ENCODE measurements at places on chromosomes 2 and 18.

GRCh38 chr2:23385351-23385747 lies 370 bp downstream of the KLHL29 start:
- DNase-seq, result no peak

DNA sequence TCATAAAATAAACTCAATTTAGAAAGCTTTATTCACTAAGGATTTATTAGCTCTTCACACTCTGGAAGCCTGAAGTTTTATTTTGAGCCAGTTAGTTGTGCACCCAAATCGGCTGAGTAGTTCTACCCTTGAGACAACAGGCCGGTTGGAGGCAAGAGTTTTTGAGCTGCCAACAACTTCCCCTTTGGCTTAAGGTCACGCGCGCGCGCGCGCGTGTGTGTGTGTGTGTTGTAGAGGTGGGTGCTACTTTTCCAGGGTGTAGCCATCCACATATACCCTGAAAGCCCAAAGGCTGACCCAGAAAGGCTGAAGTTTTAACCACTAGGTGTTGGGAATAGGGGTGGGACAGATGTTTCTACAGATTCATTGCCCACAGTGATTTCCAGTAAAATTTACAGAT lies 150.2 kb upstream of the LHCGR start:
- DNase-seq, result no peak

GRCh38 chr18:653512-653911 lies 3.9 kb upstream of the TYMS start:
- no peak for DNase-seq

GRCh38 chr18:13725566-13726231 lies 659 bp downstream of the FAM210A start:
- no peak for DNase-seq

DNA sequence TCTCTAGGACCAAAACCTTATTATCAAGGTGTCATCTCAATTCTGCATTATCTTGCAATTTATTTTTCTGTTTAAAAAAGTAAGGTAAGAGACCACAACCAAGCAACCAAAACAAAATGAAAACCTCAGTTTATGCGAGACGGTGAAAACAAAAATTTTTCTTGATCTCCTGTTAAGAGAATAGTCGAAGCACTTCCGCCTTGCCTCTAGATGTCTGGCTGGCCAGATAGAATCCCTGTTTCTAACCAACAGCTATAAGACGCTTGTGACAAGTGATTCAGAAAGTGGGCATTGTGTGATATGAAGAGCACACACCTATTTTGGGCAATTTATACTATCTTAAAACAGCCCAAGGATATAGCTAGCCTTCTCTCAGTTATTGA lies 51.2 kb downstream of the MGAT5 start:
- DNase-seq, result no peak

Measured in effector CD4-positive, alpha-beta T cell (primary cell).